Vagina (tissue), 2 donors: ENCODE measurements at places on chromosomes 1 and 21.

DNA sequence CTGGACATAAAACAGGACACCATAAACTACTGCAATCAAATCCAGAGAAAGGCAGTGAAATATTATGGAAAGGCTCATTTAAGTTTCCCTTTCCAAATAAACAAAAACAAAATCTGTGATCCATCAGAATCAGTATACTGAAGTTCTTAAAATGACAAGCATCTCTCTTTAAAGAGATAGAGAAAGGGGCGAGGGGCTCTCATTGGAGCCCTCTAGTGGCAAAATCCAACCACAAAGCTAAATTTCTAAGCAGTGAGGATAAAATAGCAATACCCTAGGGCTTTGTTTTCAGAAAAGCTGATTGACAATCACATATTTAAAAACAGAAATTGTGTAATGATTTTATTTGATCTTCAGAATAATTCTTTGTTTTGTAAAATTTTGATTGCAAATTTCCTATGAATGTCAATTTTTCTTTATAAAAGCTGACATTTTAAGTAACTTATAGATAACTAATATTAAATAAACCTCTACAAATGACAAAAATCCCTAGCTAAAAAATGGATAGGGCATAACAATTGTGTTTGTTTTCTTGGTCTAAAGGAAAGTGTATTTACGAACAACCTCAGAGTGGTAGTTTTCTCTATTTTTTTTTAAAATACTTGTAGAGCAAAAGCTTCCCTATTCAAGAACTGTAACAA, 138.2 kb downstream of the COL24A1 start:
- DNase-seq, result no peak

DNA sequence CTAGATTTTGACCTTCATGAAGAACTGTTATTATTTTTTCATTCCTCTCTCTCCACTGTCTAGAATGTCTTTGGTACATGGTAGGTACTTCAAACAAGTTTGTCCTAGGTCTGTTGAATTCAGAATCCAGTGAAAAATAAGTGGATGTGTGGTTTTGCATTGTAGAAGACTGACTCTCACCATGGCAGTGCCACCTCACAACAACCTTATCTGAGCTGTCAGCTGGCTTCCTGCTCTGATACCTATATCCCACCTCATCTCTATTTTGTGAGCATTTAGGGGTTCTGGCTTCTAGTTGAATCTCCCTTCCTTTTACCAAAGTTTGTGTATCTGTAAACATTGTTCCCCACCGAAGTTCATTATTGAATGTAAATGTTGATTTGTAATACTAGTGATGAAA, 9.1 kb downstream of the SWT1 start:
- no peak for DNase-seq

DNA sequence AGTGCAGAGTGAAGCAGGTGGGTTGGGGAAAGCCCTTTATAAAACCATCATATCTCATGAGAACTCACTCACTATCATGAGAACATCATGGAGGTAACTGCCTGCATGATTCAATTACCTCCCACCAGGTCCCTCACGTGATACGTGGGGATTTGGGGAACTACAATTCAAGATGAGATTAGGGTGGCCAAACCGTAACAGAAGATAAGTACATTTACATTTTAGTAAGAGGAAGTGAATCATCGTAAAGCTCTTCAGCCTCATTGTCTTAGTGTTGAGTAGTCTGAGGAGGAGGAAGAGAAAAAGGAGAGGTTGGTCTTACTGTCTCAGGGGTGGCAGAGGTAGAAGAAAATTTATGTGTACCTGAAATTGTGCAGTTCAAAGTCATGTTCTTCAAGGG, 1053.4 kb upstream of the ADGRL4 start:
- no peak for DNase-seq

DNA sequence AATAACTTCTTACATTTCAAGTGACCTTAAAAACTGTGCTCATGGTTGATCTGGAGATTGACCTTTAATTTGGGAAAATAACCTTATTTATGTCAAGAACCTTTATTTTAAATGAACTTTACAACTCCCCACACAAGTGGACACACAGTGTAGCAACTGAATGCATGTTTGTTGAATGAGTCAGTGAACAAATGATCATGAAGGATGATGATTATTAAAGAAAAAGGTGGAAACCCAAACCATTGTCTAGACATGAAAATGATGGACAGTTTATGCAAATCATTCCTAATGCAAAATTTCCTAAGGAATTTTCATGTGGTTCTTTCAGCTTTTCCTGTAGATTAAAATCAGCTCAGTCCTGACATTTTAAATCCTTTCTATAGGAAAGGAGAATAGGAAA, 439.8 kb upstream of the RUNX1 start:
- no peak for DNase-seq

GRCh38 chr1:154992721-154993571, 440 bp upstream of the LENEP start:
- DNase-seq, result no peak

DNA sequence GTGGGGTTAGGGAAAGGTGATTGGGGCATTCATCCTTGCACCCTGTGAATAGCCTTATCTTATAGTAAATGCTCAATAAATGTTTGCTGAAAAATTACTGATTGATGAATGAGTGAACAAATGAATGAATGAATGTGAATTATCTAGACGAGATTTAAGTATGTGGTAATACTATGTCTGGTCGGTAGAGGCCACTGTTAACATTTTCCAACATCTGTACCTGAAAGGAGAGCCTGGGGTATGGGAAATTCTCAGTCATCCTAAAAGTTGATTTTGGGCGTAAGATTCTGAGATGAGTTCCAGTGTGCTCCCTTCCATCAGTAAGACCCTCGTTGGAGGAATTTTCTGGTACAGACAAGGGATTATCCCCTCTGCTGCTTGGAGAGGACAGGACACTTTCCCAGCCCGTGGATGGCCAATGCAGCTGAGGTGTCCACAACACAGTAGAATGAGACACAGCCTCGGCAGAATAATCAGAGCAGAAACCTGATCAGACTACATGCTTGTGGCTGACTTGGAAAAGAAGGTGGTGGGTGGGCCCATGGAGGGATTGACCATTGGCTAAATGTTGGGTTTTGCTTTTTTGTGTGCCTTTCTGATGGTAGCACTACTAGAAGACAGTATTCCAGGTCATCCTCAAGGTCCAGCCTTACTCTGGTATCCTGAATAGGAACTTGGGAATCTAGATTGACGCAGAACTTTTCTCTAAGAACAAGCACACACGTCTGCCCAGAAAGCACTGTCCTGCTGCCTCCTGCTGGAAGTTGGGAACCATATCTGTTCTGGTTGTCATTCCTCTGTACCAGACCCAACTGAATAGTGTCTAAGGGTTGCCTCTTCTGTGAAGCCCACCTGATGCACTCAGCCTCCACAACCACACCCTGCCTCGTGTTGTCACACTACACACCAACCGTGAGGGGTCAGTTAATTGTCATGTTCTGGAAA, 262.0 kb downstream of the TNR start:
- no peak for DNase-seq

DNA sequence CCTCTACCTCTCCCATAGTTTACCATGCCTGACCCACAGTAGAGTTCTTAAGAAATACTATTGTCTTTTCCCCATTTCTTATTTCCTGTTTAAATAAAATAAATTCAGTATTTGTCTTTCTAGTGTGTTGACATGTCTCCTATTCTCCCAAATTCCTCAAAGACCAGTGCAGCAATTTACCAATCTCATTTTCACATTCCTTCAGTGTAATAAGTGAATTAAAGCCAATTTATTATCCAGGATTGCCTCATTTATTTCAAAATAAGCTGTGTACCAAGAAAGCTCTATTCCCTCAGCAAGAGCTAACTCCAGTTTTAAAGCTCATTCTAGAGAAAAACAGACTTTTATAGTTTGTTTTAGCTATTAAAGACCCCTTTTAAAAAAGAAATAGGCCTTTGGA, 49.9 kb downstream of the DISC1 start:
- no peak for DNase-seq

- no peak for DNase-seq
These were observed 12.2 kb upstream of the RIPK4 start for GRCh38 chr21:41778930-41779600.

GRCh38 chr1:119318466-119319309, 49.9 kb upstream of the HAO2 start:
- DNase-seq, result no peak

DNA sequence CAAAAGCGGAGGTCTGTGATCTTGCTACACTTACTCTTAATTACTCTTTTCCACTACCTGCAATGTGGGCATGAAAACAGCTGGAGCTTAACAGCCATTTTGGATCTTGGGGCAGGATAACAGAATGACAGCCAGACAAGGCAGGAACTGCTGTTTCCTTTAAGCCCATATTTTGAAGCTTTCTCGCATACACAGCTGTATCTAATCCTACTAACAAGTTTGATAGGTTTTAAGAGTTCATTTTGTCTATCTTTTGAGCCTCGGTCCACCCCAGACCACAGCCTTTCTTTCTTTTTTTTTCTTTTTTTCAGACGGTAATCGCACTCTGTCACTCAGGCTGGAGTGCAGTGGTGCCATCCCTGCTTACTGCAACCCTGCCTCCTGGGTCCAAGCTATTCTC, 42.4 kb upstream of the CRB1 start:
- DNase-seq, result no peak

- no peak for DNase-seq
These were observed 642 bp downstream of the MLLT11 start for GRCh38 chr1:151060657-151061421.

GRCh38 chr21:40658311-40658710, 188.6 kb downstream of the DSCAM start:
- no peak for DNase-seq

DNA sequence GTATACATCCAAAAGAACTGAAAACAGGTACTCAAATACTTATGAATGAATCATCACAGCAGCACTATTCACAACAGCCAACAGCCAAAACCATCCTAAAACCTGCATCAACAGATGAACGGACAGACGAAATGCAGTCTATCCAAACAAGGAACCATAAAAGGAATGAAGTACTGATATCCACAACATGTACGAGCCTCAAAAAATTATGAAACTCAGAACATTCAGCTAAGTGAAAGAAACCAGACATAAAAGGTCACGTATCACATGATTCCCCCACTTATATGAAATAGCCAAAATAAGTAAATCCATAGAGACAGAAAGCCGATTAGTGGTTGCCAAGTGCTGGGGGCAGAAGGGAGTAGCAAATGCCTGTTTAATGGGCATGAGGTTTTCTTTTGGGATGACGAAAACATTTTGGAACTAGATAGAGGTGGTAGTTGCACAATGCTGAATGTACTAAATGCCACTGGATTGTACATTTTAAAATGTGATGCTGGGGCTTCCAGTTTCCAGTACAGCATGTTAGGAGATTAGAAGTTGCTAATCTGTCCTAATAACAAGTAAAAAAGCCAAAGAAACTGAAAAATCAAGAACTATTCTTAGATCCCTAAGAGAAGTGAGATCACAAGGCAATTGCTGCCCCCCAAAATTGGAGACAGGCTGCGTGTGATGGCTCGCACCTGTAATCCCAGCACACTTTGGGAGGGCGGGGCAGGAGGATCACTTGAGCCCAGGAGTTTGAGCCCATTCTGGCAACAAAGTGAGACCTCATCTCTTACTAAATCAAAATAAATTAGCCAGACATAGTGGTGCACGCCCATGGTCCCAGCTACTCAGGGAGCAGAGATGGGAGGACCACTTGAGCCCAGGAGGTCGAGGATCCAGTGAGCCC, 25.3 kb downstream of the CLSTN1 start:
- DNase-seq, result no peak

- no peak for DNase-seq
These were observed 224.8 kb upstream of the KCNK2 start for GRCh38 chr1:214857716-214858115.

DNA sequence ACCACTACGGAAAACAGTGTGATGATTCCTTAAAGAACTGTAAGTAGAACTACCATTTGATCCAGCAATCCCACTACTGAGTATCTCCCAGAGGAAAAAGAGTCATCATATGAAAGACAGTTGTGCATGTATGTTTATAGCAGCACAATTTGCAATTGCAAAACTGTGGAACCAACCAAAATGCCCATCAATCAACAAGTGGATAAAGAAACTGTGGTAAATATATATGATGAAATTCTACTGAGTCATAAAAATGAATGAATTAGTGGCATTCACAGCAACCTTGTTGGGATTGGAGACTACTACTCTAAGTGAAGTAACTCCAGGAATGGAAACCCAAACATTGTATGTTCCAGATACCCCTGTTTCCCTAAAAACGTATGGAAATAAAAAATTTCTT, 337.0 kb upstream of the PTBP2 start:
- DNase-seq, result no peak

DNA sequence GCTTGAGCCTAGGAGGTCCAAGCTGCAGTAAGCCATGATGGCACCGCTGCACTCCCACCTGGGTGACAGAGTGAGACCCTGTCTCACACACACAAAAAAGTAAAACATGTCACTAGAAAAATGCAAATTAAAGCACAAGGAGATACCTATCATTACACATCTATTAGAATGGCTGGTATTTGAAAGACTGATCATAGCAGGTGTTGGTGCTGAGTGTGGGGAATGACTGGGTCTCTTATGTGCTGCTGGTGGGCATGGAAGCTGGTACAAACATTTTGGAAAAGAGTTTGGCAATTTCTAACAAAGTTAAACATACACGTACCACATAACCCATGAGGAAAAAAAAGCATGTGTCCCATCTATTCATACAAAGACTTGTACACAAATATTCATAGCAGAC, 142.1 kb upstream of the ZBTB40 start:
- DNase-seq, result no peak

DNA sequence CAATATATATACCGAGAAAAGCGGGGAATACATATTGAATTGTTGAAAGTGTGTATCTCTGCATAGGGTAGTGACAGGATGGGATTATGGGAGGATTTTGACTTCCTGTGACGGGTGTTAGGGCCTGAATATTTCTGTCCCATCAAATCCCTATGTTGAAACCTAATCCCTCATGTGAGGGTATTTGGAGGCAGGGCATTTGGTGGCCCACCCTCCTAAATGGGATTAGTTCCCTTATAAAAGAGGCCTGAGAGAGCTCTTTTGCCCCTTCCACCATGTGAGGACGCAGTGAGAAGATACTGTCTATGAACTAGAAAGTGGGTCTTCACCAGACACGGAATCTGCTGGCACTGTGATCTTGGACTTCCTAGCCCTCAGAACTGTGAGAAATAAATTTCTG, 137.3 kb downstream of the ZSCAN20 start:
- no peak for DNase-seq
